Esophagus muscularis mucosa (tissue), 4 donors: ENCODE measurements at places on chromosomes 6 and 20. TPM values are rescaled to one million over a fixed set of nuclear protein-coding genes. Genes with fewer than 3 reads are reported as not detected.

ZBTB22 gene
- total RNA-seq: 17.9 TPM

C6orf52 gene
- total RNA-seq: not detected

KCNS1 gene
- not detected for total RNA-seq

MAPK14 gene
- total RNA-seq: 64.4 TPM

RFX6 gene
- total RNA-seq: not detected

TMEM151B gene
- 0.98 TPM for total RNA-seq

RAD21L1 gene
- not detected for total RNA-seq

GGTLC1 gene
- total RNA-seq: not detected

HLA-DQA2 gene
- total RNA-seq: 3.2 TPM

LRRC73 gene
- not detected for total RNA-seq

ROS1 gene
- not detected for total RNA-seq

PSORS1C1 gene
- 1.2 TPM for total RNA-seq

NXT1 gene
- 59.0 TPM for total RNA-seq

CD93 gene
- total RNA-seq: 80.7 TPM

POM121L2 gene
- total RNA-seq: not detected

NRN1 gene
- 12.9 TPM for total RNA-seq

PTCRA gene
- 0.50 TPM for total RNA-seq

TOMM6 gene
- total RNA-seq: 66.6 TPM

GRM1 gene
- not detected for total RNA-seq

FAM83B gene
- total RNA-seq: not detected

GMPR gene
- total RNA-seq: 69.7 TPM

BMP6 gene
- total RNA-seq: 5.4 TPM

SLC22A23 gene
- total RNA-seq: 13.1 TPM

ALDH5A1 gene
- 3.3 TPM for total RNA-seq

GNAS-AS1 gene
- not detected for total RNA-seq

LY6G6D gene
- not detected for total RNA-seq

BANF2 gene
- not detected for total RNA-seq

SLC26A8 gene
- total RNA-seq: not detected

DYNLT2 gene
- total RNA-seq: 1.5 TPM

ULBP1 gene
- not detected for total RNA-seq

SLC13A3 gene
- 0.42 TPM for total RNA-seq

TMX4 gene
- total RNA-seq: 63.1 TPM

GHRH gene
- total RNA-seq: not detected

ECT2L gene
- 0.23 TPM for total RNA-seq

CALHM6 gene
- total RNA-seq: 3.0 TPM

PAK5 gene
- total RNA-seq: 0.06 TPM

OR12D2 gene
- not detected for total RNA-seq

PRND gene
- not detected for total RNA-seq

OR2H1 gene
- not detected for total RNA-seq

TRIM10 gene
- 0.50 TPM for total RNA-seq

IPCEF1 gene
- total RNA-seq: 0.83 TPM

C2 gene
- 10.8 TPM for total RNA-seq

SLC22A7 gene
- total RNA-seq: not detected

RIPPLY2 gene
- total RNA-seq: not detected

LGSN gene
- total RNA-seq: not detected

COMMD7 gene
- 35.2 TPM for total RNA-seq

EYS gene
- not detected for total RNA-seq

HDGFL1 gene
- total RNA-seq: not detected

VSX1 gene
- total RNA-seq: not detected

TBX18 gene
- 10.6 TPM for total RNA-seq
